ENCODE measurements at places on chromosomes 1 and 21. TPM values are rescaled to one million over a fixed set of nuclear protein-coding genes. Genes with fewer than 3 reads are reported as not detected.

FAAH gene
- 8.9 TPM for total RNA-seq

EXO1 gene
- total RNA-seq: 1.3 TPM

SLC19A2 gene
- 2.7 TPM for total RNA-seq

SV2A gene
- total RNA-seq: 3.1 TPM

ATP6V1G3 gene
- total RNA-seq: not detected

OR2L5 gene
- total RNA-seq: not detected

Measured in T-cell (primary cell).